Kidney epithelial cell (primary cell): ENCODE measurements at places on chromosomes 5 and 9. TPM values are rescaled to one million over a fixed set of nuclear protein-coding genes. Genes with fewer than 3 reads are reported as not detected.

Gene GPR150
- 0.25 TPM in 1 of 2 replicates, not detected in the other for total RNA-seq

Gene ADCY2
- total RNA-seq, result 0.25 and 0.62 TPM in 2 replicates

Gene HSPB3
- total RNA-seq, result 0.50 TPM in 1 of 2 replicates, not detected in the other

Gene IRX2
- total RNA-seq, result 2.8 and 5.5 TPM in 2 replicates

Gene SETX
- 44.2 and 46.0 TPM in 2 replicates for total RNA-seq

Gene SLC46A2
- not detected in 2 replicates for total RNA-seq

Gene MOB3B
- total RNA-seq, result 1.4 and 1.9 TPM in 2 replicates

Gene TMEM38B
- total RNA-seq, result 11.3 and 12.0 TPM in 2 replicates

Gene SPATA31C1
- total RNA-seq, result not detected in 2 replicates

Gene SHOC1
- total RNA-seq, result not detected in 2 replicates

Gene LCN1
- not detected in 2 replicates for total RNA-seq

Gene MYOT
- not detected in 2 replicates for total RNA-seq
